Hypothalamus (tissue), 51 donors: ENCODE measurements at places on chromosomes 5 and 9.

DNA sequence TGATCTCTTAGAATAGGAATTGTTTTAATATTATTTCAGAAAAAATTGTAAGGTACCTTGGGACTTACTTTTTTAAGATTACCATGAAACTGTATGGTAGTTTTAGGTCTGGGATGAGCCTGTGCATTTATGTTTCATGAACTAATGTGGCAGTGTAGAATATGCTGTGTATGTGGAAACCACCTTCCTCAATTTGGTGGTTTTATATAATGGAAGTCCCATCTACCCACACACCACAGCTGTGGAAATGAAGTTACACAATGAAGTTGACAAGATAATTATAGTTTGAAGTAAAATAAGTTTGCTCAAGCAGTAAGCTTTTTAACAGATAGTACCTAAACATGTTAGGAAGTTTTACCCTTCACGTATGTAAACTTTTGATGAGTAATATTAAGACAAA lies 24.4 kb downstream of the WDR36 start:
- no peak for DNase-seq

- no peak for DNase-seq
These were observed 116.9 kb upstream of the RAI14 start for GRCh38 chr5:34539183-34539582.

DNA sequence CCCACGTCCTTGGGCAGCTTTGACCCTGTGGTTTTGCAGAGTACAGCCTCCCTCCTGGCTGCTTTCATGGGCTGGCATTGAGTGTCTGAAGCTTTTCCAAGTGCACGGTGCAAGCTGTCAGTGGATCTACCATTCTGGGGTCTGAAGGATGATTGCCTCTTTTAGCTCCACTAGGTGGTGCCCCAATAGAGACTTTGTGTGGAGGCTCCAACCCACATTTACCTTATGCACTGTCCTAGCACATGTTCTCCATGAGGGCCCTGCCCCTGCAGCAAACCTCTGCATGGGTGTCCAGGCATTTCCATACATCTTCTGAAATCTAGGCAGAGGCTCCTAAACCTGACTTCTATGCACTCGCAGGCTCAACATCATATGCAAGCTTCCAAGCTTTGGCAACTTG lies 644.2 kb upstream of the CDH9 start:
- no peak for DNase-seq

DNA sequence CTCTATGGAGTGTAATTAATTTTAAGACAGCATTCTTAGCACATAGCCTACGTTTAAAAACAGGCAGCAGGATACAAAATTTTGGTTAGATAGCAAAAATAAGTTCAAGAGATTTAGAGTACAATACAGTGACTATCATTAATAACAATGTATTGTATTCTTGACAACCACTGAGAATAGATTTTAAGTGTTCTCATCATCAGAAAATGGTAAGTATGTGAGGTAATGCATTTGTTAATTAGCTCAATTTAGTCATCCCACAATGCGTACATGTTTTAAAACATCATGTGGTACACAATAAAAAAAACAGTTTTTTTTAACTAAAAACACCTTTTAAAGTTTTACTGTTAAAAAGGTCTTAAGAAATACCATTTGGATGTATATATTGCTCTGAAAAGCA lies 94.2 kb downstream of the MUSK start:
- DNase-seq = no peak

GRCh38 chr5:84181093-84181492 lies 203.6 kb downstream of the EDIL3 start:
- DNase-seq = no peak

GRCh38 chr5:157294407-157295091 lies 28.6 kb downstream of the CYFIP2 start:
- no peak for DNase-seq

- no peak for DNase-seq
These were observed 1.5 kb downstream of the C9orf40 start for GRCh38 chr9:74951107-74951720.

GRCh38 chr5:135153661-135154060 lies 119.6 kb upstream of the PITX1 start:
- DNase-seq = no peak

DNA sequence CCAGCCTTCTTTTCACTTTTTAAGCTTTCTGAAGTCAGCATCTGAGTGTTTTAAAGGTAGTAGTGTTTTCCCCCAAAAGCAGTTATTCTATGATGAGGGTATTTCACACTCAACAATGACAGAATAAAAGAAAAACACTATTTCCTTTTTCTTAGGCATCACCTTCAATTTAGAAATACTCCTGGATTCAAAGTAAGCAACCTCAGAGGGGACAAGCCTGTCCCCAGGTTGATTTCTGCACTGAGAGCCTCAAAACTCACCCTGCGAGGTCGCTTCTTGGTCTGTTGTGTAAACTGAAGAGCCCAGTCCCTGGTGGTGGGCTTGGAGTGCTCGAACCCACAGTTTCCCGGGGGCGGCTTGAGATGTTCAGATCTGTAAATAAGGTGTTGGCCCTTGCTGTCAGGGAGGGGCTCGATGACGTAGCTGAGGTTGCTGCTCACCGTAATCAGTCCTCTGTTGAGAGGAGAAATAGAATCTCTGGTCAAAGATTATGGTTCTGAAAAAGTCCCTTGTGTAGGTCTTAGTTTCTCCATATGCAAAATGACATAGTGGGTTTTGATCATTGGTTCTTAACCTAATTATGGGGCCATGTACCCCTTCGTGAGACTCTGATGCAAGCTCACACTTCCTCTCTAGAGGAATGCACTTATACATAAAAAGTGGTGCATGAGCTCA lies 55.9 kb downstream of the ADAM19 start:
- no peak for DNase-seq

- no peak for DNase-seq
These were observed 8.9 kb downstream of the NLN start for GRCh38 chr5:65730910-65731309.

DNA sequence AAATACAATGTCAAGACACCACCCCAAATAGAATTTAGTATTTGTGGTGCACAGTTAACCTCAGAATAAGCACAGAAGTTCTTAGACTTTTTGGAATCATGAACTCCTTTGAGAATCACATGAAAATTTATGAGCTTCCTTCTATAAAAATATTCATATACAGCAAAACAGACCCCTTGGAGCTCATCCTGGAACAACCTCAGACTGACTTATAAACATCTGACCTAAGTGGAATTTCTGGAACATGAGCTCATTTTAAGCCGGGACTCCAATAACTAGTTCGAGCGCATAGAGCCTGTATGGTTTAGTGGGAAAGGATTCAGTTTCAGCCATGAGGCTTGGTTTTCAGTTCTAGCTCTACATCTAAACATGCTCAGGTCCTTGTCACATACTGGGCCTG lies 192.3 kb downstream of the DEPDC1B start:
- DNase-seq = no peak

DNA sequence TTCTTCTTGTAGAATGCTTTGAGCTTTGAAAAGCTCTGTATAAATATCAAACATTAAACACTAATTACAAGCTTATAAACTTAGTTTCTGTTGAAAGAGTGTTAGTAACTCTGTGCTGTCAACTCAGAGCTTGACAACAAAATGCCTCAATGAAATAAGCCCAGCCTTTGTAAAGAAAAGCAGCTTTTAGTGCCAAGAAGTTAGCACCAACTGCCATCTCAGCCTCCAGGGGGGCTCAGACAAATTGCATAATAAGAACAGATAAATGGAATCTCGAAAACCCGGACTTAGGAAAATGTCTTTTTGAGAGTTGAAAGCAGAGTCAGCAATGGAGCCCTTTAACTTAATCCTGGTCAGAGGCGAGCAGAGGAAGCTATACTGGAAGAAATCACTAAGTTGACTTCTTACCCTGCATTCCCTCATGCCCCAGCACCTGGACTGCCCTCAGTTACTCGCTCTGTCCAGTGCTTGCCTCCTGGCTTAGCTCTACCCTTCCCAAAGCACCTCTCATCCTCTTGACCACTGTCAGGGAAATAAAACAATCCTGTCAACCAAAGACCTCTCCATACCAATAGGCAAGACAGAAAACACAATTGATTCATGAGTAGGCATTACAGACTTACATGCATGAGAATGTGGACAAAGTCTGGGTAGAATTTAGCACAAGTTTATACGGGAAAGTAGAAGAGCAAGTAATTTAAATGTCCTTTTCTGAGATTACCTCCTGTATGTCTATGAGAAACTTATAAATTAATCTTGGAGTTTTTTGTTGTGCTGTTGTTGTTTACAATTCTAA lies 352.7 kb downstream of the ZNF608 start:
- no peak for DNase-seq

DNA sequence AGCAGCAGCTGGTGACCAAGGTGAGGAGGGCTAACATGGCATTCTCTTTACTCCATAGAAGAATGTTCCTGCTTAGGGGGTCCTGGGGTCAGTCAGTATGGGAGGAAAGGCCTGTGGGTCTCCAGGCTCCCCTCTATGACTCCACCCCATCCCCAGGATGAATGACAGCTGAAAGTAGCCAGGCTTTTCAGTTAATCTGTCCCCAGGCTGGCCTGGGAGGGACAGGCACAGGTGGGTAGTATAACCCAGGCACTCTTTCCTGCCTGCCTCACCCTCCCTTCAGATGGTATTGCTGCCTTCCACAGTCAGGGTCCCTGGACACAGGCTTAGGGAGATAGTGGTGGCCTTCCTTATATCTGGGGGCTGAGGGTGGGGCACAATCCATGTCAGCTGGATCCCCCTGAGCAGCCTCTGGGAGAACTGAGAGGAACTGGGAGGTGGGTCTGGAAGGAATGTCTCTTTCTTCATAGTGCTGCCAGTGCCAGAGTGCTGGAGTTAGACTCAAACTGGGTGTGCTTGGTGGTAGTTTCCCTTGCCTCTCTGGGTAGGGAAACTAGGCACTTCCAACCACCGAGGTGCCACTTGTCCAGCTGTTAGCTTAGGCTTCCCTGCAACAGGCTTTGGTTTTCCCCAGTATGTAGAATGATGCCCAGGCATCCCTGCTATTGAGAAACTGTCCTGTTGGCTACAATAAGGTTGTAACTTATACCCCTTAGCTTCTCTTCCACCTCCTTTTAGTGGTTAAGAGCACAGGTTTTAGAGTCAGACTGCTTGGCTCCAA lies 27.8 kb downstream of the LARP1 start:
- DNase-seq = no peak

DNA sequence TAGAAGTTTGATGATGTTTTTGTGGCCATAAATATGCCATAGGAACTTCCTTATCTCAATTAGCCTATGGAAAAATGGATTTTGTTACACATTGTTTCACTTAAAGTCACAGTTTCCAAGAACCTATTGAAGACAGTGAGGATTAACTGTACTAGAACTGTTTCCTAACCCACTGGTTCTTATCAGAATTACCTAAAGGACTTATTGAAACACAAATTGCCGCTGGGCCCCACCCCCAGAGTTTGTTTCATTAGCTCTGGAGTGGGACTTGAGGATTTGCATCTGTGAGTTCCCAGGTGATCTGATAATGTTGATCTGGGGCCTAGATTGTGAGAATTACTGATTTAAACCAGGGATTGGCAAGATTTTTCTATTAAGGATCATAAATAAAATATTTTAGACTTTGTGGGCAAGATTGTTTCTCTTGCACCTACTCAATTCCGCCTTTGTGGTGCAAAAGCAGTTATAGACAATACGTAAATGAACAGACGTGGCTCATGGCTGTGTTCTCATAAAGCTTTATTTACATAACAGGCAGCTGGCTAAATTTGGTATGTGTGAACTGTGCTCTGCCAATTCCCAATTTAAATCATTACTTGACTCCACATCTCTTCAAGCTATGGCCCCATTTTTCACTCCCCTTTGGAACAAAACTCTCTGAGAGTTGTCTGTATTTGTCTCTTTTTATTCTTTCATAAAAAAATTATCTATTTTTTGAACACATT lies 9.3 kb downstream of the JAK2 start:
- no peak for DNase-seq

- DNase-seq = no peak
These were observed 28.1 kb upstream of the CKMT2 start for GRCh38 chr5:81205058-81205457.

- peak; percentile 54 for DNase-seq
These were observed 60.9 kb downstream of the CXXC5 start for GRCh38 chr5:139708877-139709581.

DNA sequence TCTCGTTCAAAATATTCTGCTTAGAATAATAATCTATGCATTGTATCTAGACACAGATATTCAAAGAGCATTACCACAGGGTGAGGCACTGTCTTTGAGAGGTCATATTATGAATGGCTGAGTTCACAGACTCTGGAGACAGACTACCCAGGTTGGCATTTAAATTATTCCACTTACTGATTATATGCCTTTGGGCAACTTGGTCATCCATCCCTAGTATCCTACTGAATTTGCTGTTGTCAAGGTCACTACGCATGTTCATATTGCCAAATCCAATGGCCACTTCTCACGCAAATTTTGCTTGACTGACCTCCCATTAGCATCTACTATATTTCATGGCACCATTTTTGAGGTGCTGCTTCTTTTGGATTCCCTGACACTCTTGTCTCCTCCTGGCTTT lies 498.6 kb upstream of the TLE4 start:
- no peak for DNase-seq

GRCh38 chr5:124812771-124813358 lies 66.4 kb upstream of the ZNF608 start:
- DNase-seq = no peak

GRCh38 chr5:140713562-140714094 lies 13.4 kb downstream of the ZMAT2 start:
- DNase-seq = no peak

- no peak for DNase-seq
These were observed 126.7 kb downstream of the MACROH2A1 start for GRCh38 chr5:135272311-135272805.

DNA sequence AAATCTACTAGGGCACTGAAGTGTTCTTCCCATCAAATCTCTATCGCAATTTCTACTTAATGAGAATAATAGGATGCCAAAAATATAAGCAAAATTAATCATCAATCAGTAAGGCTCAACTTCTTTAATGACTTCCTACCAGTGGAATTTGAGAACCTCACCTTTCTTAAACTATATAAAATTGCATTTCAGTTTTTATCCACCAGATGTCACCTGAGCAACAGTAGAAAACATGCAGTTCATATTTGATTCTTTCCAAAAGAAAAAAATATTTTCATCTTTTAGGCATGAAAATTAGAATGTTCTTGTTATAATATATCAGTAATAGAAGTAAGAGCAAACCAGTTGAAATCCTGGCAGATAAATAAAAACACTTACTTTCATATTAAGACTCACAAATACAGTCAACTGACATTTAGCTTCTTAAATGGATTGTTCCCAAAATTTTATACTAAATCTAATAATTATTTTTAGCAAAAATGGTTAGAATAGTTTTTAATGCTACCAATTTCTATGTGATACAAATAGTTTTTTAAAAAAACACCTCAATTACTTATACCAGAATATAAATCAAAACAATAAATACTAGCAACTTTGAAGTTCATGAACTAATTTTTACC lies 13.4 kb upstream of the CCDC112 start:
- no peak for DNase-seq

- no peak for DNase-seq
These were observed 35.1 kb downstream of the DENND1A start for GRCh38 chr9:123894822-123895221.

DNA sequence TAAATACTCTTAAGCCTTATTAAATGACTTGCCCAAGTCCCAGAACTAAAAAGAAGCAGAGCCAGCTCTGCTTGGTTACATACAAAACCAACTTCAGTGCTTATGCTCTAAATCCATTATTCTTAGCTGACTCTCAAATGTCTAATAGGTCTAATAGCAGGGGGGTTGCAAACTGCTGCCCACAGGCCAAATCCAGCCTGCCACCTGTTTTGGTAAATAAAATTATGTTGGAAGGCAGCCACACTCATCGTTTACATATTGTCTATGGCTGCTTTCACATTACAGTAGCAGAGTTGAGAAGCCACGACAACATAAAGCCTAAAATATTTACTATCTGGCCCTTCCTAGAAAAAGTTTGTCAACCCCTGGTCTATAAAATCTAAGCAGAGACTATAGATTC lies 69.0 kb downstream of the KLHL3 start:
- no peak for DNase-seq

GRCh38 chr9:114120192-114121014 lies 21.3 kb upstream of the KIF12 start:
- no peak for DNase-seq
